ENCODE measurements at places on chromosomes 4 and X.
A peak's percentile ranks its signal among the peaks of the same experiment; 100 is the strongest.

DNA sequence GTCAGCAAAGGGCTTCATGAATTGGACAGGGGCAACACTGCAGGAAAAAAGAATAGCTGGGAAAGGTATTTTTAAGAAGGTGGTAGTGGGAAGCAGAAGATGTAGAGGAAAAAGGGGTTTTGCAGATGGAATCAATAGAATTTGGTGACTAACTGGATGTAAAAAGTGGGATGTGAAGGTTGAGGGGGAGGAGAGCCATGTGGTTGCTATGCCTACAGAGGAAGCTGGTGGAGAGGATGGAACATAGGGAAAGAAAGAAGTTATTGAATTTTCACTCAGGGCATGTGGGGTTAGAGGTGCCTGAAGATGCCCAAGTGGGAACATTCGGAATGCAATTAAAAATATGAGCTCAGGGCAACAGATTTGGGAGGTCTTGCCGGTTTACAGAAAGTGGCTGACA is 33.0 kb downstream of the REELD1 start:
- DNase-seq = no peak

DNA sequence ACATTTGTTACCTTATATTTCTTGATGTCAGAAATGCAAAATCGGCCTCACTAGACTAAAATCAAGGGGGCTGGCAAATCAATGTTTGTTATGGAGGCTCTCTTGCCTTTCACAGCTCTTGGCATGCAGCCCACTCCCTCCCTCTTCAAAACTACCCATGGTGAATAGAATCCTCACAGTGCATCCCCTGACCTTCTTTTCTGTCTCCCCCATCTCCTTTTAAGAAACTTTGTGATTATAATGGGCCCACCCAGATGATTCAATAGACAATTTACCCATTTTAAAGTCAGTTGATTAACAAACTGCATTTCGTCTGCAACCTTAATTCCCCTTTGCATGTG is 184.0 kb downstream of the PCDH7 start:
- DNase-seq = no peak

DNA sequence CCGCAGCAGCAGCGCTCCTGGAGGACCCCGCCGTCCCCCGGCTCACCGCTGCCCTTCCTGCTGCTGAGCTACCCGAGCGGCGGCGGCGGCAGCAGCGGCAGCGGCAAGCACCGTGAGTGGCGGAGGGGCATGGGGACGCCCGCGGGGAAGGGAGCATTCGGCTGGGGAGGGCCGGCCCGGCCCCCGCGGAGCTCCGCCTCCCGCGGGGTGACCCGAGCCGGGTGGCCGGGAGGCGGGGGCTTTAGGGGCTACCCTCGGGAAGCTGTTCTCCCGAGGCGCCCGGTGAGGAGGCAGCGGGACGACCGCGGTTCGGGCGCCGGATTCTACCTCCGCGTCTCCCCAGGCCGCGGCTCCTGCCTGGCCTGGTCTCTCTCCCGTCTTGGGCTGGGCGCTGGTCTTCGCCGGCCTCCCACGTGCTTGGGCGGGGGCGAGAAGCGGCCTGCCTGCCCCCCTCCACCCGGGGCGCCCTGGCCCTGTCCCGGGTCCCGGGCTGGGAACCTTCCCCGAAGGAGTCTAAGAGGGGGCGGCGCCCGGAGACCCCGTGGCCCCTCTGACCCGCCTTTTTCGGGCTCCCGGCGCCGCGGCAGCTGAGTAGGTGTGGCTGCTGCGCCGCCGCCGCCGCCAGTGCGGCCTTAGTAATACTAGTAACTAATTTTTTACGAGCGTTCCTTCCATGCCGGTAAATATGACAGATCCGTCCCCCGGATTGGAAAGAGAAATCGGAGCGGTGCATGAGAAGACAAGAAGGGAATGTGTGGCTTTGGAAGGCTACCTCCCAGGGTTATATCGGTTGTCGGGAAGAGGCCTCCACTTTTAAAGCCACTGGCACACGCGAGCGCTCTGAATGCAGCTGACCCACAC is 16.4 kb upstream of the RUFY3 start:
- peak; percentile 81 for DNase-seq

DNA sequence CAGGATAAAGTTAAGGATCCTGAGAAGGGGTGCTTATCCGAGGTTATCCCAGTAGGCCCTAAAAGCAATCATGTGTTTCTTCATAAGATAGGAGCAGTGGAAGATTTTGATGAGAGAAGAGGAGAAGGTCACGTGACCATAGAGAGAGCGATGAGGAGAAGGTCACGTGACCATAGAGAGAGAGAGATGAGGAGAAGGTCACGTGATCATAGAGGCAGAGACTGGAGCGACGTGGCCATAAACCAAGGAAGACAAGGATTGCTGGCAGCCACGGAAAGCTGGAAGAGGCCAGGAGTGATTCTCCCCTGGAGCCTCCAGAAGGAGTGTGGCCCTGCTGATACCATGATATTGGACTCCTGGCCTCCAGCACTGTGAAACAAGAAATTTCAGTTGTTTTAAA is 38.4 kb upstream of the ZNF518B start:
- DNase-seq = no peak

GRCh38 chrX:71622576-71623450 is 4.5 kb upstream of the CXCR3 start:
- DNase-seq = peak; percentile 11

DNA sequence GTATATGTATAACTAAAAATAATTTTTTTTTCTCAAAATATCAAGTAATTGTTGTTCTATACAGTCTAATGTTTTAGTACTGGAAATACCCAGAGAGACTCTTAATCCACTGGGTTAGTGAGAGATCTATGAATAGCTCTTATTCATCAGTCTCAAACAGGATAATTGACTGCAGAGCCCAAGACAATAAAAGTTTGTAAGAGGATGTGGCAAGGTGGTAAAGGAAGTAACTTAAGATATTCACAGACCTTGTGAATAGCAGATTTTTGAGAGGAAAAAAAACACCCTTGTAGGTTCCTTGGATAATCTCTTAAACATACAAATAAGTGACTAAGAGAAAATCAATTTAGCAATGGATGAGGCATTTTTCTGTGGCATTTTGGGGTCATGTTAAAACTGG is 210.9 kb upstream of the FAM241A start:
- peak; percentile 30 for DNase-seq

GRCh38 chrX:136635235-136635634 is 12.7 kb upstream of the CD40LG start:
- DNase-seq = no peak

DNA sequence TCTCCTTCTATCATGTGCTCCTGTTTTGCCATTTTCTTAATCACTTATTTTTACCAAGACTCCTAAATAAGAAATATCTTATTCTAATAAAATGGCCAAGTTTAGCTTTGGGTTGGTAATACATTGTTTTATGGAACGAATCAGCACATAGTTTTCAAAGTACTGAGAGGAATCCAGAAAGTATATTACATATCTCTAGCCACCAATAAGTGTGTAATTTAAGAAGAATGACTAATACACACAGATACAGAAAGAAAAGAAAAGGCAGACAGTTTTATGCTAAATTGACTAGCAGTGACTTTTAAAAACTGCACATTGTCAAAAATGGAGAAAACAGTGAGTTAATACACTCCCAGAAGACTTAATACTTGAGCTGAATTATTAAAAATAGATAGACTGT is 167.0 kb upstream of the IL15 start:
- DNase-seq = no peak

- no peak for DNase-seq
These were observed 574.3 kb upstream of the DIPK2B start for GRCh38 chrX:45774961-45775360.

DNA sequence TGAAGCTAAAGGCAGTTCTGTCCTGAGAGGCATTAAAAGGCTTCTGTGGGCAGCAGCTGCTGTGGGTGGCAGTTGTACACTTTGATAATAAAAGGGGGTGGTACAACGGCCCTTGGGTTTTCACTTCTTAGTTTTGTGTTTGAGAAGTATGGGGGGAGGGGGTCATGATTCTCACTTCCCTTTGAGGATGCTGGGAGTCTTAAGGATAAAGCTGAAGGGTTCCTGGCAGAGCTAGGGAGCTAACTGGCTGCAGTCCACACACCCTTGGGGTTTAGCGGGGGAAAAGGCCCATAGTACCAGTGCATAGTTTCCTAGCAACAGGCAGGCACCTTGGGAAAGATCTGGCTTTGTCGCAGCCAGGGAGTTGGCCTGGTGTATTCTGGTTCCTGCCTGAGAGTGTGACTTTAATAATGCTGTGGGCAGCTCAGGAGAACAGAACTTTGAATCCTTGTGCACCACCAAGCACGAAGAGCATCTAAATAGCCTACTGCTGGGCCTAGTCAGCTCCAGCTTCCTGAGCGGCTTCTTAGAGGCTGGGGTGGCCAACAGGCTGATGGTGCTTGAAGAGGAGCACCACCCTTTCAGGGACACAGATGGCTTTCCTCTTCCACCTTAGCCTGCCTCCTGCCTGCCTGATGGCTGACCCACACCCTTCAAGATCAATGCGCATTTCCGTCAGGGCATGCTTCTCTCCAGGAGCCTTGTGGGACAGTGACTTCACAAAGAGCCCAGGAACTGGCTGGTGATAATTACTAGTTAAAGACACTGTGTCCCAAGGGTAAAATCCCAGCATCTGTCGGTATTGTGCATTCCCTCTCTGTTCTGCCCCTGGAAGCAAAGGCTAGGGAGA is 12.5 kb downstream of the ZBTB33 start:
- peak; percentile 3 for DNase-seq

DNA sequence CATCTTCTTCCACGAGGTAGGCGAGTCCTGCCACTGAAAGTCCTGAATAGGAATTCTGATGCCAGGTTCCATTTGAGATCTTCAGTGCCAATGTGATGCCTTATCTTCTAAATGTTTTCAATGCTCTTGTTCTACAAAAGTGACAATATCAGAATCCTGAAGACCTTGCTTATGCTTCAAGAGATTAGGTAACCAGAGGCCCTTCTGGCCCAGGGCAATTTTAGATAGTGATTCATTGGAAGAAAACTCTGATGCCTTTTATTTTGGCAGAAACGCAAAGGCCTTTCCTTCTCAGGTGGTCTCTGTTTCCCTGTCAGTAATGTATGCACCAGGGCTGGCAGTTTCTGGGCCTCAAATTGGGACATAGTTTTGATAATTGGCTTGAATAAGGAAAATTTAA is 144.8 kb downstream of the CEP135 start:
- DNase-seq = no peak
